Omental fat pad (tissue), 4 donors: ENCODE measurements at places on chromosomes 6 and 20. TPM values are rescaled to one million over a fixed set of nuclear protein-coding genes. Genes with fewer than 3 reads are reported as not detected.

GRCh38 chr20:47429409-47429808 is 72.3 kb upstream of the NCOA3 start:
- DNase-seq = no peak

DNA sequence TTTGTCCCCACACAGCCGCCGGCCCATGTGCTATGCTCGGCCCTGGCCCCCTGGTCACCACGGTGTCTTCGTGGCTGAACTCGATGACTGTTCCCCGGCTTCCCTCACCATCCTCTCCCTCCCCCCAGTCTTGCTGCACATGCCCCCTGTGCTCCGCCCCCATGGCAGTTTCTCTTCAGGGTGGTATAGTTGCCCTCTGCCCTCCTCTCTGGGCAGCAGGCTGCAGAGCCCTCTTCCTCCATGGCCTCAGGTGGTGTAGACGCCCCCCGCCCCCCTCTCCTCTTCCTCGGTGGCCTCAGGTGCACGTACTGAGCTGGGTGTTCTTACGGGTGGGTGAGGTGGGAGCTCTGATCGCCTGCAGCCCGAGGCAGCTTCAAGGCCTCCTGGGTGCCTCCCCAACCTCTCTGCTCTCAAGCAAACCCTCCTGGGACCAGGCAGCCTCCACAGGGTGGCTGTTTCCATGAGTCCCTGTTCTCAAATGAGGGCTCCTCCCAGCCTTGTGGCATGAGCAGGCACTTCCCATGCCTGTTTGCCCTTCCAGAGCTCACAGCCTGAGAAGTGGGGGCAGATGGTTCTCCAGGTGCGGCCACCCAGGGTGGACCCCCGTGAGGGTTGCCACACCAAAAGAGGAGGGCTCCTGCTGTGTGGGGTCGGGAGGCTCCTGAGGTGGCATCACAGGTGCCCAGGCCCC is 24.8 kb downstream of the COL20A1 start:
- DNase-seq = no peak

DNA sequence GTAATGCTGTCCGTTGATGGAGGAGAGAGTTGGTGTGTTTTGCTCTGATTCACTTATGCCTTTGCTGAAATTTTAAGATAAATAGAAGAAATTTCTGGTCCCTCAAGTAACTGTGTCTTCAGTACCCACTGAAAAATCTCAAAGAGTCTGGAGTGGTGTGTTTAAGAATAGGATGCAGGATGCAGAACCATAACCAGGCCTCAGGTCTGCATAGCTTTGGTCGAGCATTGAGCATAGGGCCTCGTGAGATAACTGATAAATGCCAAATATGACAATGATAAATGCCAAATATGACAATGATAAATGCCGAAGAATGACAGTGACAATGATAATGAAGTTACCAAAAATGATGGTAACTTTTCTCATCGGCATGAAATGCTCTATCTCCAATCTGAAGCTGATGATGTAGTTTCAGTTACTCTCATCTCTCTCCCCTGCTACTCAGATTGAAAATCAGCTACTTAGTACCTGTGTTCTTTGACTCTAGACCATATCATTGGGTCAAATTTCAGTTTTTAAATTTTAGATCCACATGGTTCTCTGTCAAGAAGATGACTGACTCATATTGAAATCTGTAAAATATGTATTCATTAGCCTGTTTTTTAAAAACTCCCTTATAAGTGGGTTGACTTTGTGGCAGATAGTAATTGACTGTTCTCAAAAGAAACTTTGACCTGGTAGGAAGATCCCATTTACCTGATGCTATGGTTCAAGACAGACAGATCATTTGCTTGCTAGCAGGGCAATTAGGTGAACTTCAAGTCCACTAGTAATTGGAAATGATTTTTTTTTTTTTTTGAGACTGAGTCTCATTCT is 96.6 kb downstream of the SLC16A10 start:
- DNase-seq = no peak

- no peak for DNase-seq
Observed at GRCh38 chr6:69276204-69276603, 520.6 kb downstream of the LMBRD1 start.

Gene ZC3H12D
- 2.4 TPM for total RNA-seq

Gene TNFRSF6B
- 13.6 TPM for total RNA-seq

Gene OR2J3
- total RNA-seq = not detected

Gene SLC35D3
- not detected for total RNA-seq

Gene EFCAB8
- total RNA-seq = not detected
